ENCODE measurements at places on chromosomes 11 and 22.

- no peak for DNase-seq
Measured at GRCh38 chr11:44285756-44286155, 24.2 kb downstream of the ALX4 start.

- DNase-seq, result no peak
Measured at GRCh38 chr11:101466352-101466751, 117.5 kb downstream of the TRPC6 start.

DNA sequence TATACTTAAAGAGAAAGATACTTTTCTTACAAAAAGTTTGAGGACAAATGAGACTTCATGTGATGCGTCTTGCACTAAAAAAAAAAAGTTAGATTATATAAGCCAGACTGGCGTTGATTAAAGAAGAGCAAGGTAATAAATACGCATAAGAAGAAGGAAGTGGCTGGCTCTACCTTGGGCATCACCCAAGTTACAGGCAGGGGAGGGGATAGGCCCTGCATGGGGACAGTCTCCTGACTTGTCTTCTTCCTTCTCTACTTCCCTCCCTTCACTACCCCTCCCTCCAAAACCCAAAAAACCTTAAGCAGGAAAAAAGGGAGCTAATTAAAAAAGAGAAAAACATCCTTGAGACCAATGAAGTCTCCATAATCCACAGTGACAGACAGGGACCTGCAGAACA, 22.3 kb upstream of the TMA7B start:
- no peak for DNase-seq

DNA sequence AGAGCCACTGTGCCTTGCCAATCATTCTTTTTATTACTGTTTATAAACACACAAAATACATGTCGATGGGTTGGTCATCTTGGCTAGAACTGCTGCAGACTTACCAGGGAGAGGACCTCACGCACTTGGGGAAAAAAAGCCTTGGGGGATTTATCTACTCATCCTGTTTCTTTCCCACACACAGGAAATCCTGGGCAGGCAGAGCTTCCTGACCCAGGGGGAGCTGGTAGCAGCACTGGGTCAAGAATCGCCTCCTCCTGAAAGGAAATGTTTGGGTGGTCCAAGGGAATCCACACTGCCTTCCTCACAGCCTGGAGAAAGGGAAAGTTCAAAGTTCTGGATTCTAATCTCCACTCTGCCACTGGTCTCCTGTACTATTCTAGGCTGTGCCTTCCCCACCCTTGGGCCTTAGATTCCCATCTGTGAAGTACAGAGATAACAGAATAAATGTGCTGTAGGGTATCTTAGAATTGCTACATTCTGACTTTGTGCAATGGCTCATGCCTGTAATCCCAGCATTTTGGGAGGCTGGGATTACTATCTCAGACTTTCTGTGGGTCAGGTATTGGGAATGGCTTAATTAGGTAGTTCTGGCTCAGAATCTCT, 31.2 kb upstream of the SMTN start:
- no peak for DNase-seq

- DNase-seq, result no peak
Measured at GRCh38 chr11:3051196-3052108, 5.8 kb downstream of the CARS1 start.

DNA sequence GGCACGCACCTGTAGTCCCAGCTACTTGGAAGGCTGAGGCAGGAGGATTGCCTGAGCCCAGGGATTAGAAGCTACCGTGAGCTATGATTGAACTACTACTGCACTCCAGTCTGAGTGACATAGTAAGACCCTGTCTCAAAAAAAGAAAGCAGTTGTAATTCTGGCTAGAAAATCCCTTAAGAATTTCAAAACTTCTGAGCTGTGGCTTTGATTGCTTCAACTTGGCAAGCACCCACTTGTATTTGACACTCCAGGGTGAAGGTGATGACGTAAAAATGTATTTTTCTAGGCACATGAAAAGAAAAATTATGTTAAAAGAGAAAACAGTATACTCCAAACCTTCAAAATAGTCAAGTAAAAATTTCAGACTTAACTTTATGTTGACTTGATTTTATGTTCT, 23.6 kb upstream of the ALKBH3 start:
- DNase-seq, result peak; percentile 72
